Stomach (tissue), 19 donors: ENCODE measurements at places on chromosomes 5 and 9.

DNA sequence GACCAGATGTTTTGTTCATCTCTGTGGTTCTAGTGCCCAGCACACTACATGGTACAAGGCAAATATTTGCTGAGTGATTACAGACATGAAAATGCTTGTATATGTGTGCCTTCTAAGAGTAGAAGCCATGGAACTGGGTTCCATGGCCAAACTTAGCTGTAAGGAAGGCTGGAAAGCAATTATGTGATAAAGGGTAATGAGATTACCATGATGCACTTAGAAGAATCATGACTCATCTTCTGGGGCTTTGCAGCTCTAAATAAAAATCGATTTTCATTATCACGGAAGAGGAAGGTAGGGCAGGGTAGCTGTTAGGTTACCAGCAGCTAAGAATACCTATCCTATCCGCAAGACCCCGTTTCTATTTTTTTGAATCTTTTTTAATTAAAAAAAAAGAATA is 28.0 kb downstream of the RFK start:
- no peak for DNase-seq

DNA sequence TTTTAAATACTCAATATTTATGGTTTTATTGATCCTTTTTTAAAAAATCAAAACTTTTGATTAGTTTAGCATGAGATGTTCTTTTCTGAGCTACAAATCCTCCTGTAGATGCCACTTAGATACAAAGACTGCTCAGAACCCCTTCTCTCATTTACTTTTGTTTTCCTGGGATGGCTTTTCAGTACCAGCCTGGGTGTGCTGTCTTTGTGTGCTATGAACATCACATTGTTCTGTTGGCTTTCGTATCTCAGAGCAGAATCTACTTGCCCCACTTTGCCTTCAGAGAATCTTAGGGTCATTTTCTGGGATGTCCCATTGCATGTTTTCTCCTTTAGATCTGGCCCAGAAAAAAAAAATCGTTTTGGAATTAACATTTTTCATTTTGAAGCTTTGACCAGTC is 85.9 kb downstream of the RASGRF2 start:
- DNase-seq = no peak

DNA sequence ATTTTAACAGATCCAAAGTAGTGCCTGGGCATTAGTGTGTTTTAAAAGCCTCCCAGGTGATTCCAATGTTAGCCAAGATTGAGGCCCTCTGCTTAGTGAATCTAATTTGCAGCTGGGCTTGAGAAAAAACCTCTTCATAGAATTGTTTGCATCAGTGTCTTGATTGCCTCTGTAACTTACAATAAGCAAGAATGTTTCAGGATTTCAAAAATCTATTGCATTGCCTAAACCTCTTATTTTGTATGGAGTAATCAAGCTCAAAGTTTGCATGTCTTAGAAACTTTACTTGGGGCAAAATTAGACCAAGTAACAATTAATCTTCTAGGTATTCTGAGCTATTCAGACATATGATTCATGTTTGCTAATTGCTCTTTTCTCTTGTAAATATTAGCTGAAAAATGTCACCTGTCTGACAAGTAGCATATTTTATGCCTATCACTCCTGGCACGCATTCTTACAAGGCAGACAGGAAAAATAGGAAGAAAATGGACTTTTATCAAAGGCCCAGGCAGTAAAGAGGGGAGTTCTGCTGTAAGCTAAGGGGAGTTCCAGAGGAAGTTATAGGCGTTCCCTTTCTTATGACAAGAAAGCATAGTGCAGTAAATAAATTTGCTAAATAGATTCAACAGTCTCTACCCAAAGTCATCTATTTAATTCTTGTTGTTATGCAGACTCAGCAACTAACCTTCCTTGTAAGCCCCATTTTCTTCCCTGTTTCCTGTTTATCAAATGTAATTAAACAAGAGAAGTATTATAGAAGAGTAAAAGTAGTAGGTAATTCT is 21.0 kb downstream of the PDCD1LG2 start:
- DNase-seq = no peak

DNA sequence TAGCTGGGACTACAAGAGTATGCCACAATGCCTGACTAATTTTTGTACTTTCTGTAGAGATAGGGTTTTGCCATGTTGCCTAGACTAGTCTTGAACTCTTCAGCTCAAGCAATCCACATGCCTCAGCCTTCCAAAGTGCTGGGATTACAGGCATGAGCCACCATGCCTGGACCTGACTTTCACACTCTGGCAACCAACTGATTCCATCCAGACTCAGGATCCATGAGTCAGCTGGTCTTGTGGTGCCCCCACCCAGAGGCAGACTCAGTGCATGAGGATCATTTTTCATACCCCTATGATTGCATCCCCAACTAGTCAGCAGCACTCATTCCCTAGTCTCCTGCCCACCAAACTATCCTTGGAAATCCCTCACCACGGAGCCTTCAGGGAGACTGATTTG is 375.9 kb downstream of the ANXA1 start:
- DNase-seq = no peak

GRCh38 chr5:52910071-52910470 is 79.1 kb upstream of the ITGA2 start:
- DNase-seq = no peak

- DNase-seq = no peak
These were observed 10.2 kb downstream of the NIPBL start for GRCh38 chr5:36886791-36887190.

- no peak for DNase-seq
These were observed 133.6 kb downstream of the WDR41 start for GRCh38 chr5:77358255-77359205.

DNA sequence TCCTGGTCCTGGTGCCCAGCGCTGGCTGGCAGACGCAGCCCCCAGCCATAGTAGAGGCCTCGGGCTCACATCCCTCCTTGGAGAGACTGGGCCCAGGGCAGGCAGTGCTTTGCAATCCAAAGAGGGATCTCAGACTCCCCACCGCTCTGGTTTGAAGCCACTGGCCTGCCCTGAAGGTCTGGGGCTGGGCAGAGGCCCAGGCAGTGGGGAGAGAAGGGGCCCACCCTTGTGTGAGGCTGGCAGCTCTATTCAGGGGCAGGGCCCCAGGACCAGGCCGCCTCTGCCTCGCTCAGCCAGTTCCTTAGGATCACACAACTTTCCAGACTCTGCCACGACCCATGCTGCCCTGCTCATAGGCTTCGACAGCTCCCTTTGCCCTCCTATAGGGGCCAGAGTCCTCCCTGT is 10.7 kb upstream of the SEC16A start:
- no peak for DNase-seq

- no peak for DNase-seq
These were observed 2.8 kb upstream of the CDK7 start for GRCh38 chr5:69231851-69232250.

DNA sequence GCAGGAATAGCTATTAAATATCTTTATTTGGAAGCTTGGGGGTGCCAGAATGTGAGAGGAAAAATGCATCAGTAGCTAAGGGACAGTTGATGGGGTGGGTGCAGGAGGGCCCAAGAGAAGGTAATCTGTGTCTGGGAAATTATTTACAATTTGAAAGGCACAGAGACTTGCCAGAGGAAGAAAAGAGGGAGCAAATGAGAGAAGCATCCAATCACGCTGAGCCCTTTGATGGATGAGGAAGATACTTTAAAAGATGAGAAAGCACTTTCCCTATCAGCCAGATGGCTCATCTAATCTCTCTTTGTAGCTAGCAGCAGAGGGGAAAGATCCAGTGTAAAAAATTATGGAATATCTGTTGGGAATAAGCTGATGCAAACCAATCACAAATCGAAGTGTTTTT is 57.0 kb upstream of the ABCA1 start:
- no peak for DNase-seq

- DNase-seq = no peak
These were observed 72.5 kb downstream of the TRIM36 start for GRCh38 chr5:115097236-115097635.

DNA sequence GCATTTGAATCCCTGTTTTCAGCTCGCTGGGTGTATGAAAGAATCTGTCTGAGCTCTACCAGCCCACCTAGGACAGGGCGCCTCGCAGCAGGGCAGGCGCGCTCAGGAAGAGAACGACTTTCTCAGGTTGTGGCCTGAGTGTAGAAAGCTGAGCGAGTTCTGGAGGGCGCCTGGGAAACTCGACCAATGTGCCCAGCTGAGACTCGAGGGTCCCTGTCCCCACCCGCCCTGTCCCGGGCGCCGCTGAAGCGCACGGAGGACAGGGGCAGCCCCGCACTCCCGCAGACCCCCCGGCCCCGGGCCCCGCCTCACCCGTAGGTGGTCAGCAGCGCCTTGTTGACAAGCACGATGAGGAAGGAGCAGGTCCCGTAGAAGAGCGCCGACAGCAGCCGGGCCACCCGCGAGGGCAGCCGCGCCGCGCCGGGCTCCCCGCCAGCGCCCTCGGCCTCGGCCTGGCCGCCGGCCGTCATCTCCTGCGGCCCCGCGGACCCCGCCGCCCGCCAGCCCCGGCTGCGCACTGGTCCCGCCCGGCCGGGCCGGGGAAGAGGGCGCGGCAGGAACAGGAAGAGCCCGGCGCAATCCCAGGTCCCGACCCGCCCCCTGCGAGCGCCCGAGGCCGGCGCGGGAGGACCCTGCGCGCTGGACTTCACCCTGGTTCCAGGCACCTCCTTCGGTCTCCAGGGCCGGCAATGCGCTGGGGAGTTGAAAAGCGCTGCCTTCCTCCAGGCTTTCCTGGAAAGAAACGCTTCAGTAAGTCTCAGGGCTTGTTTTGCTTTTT is at the start of gene SLC35D2:
SLC35D2 (minus strand) TSS at position 547 of the 778 bp plus-strand sequence; CDS start at position 470, 77 bp downstream.
- peak; percentile 89 for DNase-seq

- DNase-seq = no peak
These were observed 551.0 kb downstream of the ZNF608 start for GRCh38 chr5:124195411-124195810.

- DNase-seq = no peak
These were observed 45.6 kb upstream of the SLC25A51 start for GRCh38 chr9:37949576-37949975.

DNA sequence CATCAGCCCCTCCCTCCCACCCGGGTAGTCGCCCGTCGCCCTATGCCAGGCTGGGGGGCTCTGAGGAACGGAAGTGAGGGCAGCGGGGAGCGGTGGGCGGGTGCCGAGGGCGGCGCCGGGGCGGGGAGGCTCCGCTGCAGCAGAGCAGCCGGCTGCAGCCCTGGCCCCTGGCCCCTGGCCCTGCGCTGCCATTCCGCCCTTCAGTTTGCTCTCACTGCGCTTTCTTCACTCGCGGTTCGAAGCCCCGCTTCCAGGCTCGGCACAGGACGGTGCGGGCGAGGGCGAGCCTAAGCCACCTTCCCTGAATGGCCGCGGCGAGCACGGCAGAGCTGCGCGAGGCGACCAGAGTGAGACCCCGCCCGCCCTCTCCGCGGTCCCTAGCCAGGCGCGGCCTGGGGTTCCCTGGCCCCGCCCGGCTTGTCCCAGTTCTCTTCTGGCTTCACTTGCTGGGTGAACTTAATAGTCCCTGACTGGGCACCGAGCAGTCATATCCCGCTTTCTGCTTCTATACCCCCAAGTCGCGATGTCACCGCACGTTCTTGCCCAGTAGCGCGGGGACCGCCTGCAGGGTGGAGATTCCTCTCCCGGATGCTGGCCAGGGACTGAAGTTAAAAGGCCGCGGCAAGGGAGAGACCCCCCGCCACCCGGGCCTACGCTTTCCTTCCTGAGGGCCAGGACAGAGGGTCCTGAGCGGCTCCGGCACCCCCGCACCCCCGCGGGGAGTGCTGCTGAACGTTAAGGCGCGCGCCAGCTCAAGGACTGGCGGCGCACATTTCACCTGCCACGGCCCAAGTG is 623 bp upstream of the TRIM36 start:
- no peak for DNase-seq

DNA sequence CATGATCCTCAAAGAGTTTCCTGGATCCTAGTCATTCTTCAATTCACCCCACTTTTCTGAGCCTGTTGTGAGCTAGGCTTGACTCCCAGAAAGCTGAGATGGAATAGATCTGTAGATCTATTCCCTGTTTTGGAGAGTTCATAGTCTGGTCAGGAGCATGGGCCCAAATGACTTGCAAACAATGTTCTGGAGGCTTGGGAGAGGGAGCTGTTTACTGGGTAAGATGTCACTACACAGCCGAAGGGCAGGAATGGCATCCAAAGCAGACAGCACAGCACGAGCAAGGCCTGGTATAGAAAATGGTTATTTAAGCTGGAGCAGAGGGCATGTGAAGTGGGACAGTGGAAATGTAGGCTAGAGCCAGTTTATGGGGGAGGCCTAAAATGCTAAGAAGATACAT is 152.5 kb upstream of the ALDH1B1 start:
- no peak for DNase-seq

GRCh38 chr5:136435946-136436543 is 70.7 kb upstream of the TRPC7 start:
- no peak for DNase-seq

- no peak for DNase-seq
These were observed 68.0 kb upstream of the IL7R start for GRCh38 chr5:35788724-35789123.

DNA sequence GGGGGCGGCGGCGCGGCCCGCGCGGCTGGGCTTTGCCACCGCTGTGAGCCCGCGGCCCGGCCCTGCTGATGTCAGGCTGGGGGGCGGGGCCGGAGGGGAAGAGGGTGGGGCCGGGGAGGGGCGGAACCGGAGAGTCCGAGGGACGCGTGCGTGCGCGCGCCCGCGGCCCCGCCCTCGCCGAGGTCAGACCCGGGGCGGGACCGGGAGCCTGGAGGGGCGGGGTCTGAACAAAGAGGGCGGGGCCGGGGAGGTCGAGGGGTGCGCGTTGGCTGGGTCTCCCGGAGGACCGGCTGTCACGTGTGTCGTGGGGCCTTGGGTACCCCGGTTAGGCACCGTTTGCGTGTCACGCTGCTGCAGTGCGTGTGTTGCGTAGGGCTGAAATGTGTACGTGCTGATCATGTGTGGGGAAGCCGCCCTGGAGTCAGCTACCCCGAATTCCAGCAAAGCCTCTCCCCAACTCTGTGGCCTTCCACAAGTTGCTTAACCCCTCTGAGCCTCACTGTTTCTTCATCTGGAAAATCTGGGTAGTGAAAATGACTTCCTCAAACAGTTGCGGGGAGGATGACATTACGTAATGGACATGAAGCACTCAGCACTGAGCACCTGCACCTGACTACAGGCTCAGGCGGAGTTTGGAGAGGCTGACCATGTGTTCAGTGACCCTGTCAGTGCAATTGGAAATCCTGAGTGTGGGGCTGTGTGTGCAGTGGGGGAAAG is at the start of gene RALGDS:
RALGDS (minus strand) TSS at position 43 of the 717 bp plus-strand sequence. CDS start 86 bp downstream, outside the sequence.
- DNase-seq = peak; percentile 97

DNA sequence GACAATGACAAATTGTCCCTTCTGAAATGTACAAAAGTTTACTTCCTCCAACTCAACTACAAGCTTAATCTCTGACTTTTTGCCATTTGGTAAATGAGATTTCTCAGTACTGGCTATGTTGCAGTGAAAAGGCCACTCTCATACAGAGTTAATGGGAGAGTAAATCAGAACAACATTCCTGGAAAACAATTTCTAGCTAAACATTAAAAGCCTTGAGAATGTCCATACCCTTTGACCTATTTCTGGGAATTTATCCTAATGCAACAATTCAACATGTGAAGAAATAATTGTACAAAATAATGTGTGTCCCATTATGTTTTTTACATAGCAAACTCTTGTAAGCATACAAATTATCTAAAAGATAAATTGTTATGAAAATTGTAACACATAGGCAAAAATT is 56.3 kb upstream of the SPEF2 start:
- DNase-seq = no peak

- DNase-seq = no peak
These were observed 145.2 kb downstream of the EDIL3 start for GRCh38 chr5:84239494-84239893.
